ENCODE measurements at places on chromosomes 12 and 14.

DNA sequence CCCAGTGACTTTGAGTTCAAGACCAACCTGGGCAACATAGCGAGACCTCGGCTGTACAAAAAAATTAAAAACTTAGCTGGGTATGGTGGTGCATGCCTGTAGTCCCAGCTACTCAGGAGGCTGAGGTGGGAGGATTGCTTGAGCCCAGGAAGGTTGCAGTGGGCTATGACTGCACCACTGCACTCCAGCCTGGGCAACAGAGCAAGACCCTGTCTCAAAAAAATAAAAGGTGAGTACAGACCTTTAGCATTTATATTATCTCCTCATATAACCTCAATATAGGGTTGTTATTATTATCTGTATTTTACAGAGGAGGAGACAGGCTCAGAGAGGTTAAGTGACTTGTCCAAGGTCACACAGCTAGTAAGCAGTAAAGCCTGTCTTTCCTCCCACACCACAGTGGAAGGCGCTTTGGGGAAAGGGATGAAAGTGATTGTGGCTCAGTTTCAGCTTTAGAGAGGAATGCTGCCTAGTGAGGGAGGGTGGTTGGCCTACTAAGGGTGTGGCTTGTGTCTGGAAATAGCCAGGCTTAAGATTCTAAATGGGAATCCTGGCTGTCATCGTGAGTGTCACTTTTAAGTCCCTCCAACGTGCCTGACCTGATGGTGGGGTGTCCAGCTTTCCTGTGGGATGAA lies 7.2 kb downstream of the TPCN1 start:
- no peak for DNase-seq

- no peak for DNase-seq
These were observed 46.0 kb downstream of the TSHR start for GRCh38 chr14:81001447-81001846.

GRCh38 chr12:131770120-131770519 lies 58.1 kb upstream of the MMP17 start:
- no peak for DNase-seq

DNA sequence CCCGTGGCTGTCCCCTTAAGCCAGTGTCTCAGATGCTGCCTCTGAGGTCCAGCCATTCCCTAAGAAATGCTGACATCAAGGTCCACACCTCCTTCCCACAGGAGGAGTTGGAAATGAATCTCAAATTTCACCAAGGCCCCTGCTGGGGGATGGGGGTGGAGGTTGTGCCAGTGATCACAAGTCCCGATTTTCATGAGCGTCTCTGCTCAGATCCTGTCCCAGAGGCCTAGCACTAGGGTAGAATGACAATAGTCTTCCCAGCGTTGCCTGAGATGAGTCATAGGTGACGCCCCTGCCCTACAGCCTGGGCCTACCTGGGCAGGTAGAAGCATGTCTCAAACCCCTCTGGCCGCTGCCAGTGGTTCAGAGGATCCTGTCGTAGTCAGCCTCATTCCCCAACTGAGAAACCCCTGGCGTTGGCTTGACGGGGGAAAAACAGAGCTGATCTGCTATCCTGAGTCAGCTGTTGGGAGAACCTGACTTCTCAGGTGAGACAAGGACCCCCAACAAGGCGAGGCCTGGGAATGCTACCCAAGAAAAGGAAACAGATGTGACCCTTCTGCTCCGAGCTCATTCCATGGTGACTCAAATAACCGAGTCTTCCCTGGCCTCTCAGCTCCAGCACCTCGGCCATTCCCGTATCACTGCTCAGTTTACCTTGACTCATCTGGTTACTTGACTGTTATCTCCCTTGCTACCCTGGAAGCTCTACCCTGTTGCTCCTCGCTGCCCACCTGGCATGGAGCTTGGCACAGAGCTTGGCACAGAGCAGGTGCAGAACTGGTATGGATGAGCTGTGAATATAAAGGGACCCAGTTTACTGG lies 21.8 kb upstream of the SPPL3 start:
- DNase-seq, result no peak

Data from activated naive CD4-positive, alpha-beta T cell treated with anti-CD3 and anti-CD28 coated beads, Interleukin-2, amount 50 U/mL, for 16 hours (primary cell).